Liver (tissue), 10 donors: ENCODE measurements at places on chromosomes 3 and 15.

DNA sequence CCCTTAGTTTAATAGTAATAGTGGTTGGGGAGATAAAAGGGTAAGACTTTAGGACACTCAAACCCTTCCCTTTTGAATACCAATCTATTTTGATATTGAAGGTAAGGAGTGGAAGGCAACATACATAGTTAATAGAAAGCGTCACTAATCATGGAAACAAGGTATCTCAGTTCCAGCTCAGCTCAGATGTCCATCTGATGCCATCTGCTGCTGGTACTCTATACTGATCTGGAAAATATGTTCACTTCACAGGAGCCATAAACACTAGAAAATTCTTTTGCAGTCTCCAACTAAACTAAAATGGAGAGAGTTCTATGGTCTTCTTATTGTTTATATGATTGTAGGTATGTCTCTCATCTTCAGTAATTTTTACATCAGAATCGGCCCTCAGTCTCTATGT is 1777.1 kb downstream of the OTOL1 start:
- DNase-seq: no peak
- no peaks in the 10 kb centered on the region for H3K36me3 ChIP-seq
- H3K27ac ChIP-seq: no peak overlapping the region
- H3K27me3 ChIP-seq: no peaks in the 10 kb centered on the region
- H3K4me1 ChIP-seq: no peaks in the 10 kb centered on the region
- H3K4me3 ChIP-seq: no peak overlapping the region

DNA sequence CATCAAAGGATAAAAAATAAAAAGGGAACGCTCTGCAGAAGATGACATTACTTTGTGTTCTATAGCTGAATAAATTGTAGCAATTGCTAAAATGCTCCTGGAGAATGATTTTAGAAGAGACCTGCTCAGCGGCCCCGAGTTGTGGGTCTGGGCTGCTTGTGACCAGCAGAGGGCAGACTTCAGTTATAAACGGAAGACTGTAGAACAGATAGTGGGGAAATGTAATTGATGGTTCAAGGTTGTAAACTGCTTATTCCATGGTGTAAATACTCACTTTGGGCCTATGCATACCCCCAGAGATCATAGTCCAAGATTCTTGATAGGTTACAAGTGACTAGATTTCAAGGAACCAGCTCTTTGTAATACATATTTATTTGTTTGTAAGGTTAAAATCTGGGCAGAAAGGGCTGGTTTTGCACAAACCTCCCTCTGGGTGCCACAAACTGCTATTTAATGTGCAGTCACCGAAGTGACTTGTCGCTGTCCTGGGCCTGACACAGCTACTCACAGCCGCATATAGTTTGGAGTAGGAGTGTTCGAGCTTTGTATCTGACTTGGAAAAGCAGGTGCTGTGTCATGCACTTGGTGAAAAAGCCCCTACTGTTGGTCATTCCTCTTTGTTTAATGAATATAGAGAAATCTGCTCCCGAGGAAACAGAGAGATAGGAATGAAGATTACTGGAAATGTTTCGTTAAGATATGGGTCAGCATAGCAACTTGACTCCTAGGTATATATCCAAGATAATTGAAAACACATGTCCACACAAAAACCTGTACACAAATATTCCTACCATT is 34.7 kb upstream of the NDUFB4 start:
- H3K27ac ChIP-seq: no peak overlapping the region
- H3K27me3 ChIP-seq: no peaks in the 10 kb centered on the region
- no peak overlapping the region for H3K4me3 ChIP-seq
- no peaks in the 10 kb centered on the region for H3K36me3 ChIP-seq
- peak; percentile 60 for DNase-seq
- peaks cover 31% of the 10 kb centered on the region for H3K4me1 ChIP-seq

- no peak overlapping the region for H3K27ac ChIP-seq
- H3K27me3 ChIP-seq: no peaks in the 10 kb centered on the region
- no peaks in the 10 kb centered on the region for H3K4me1 ChIP-seq
- H3K4me3 ChIP-seq: no peak overlapping the region
- H3K36me3 ChIP-seq: no peaks in the 10 kb centered on the region
These were observed 99.1 kb upstream of the SLC6A11 start for GRCh38 chr3:10716964-10717363.

GRCh38 chr3:128222796-128223385 is 69.6 kb downstream of the EEFSEC start:
- H3K36me3 ChIP-seq: no peaks in the 10 kb centered on the region
- H3K27me3 ChIP-seq: no peaks in the 10 kb centered on the region
- no peak overlapping the region for H3K27ac ChIP-seq
- no peaks in the 10 kb centered on the region for H3K4me1 ChIP-seq
- no peak overlapping the region for H3K4me3 ChIP-seq

DNA sequence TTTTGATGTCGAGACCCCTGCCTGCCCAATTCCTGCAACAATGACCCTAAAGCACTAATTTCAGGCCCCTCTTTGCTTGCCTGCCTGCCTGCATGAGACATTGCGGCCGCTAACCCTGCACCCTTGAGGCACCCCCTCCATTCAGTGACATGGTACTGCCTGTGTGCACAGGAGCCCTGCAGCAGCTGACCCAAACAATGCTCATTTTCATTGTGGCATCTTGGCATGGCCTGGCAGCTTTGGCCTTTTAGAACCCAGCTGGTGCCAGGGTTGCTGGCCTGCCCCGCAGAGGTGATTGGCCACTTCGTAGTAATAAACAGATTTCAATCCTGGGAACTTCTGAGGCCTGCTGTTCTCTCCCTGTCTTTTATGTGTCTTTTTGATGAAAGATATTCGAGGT is 33.8 kb downstream of the SLCO3A1 start:
- no peaks in the 10 kb centered on the region for H3K4me1 ChIP-seq
- H3K36me3 ChIP-seq: no peaks in the 10 kb centered on the region
- H3K27me3 ChIP-seq: no peaks in the 10 kb centered on the region
- no peak overlapping the region for H3K4me3 ChIP-seq
- no peak for DNase-seq

GRCh38 chr3:114624047-114624445 is 330.2 kb downstream of the TIGIT start:
- no peaks in the 10 kb centered on the region for H3K36me3 ChIP-seq
- H3K4me1 ChIP-seq: no peaks in the 10 kb centered on the region
- DNase-seq: no peak
- H3K4me3 ChIP-seq: no peak overlapping the region
- H3K27me3 ChIP-seq: no peaks in the 10 kb centered on the region

GRCh38 chr3:5466065-5466464 is 278.6 kb downstream of the EDEM1 start:
- H3K27me3 ChIP-seq: no peaks in the 10 kb centered on the region
- DNase-seq: no peak
- H3K4me1 ChIP-seq: no peaks in the 10 kb centered on the region
- H3K27ac ChIP-seq: no peak overlapping the region
- H3K36me3 ChIP-seq: no peaks in the 10 kb centered on the region
- H3K4me3 ChIP-seq: no peak overlapping the region

DNA sequence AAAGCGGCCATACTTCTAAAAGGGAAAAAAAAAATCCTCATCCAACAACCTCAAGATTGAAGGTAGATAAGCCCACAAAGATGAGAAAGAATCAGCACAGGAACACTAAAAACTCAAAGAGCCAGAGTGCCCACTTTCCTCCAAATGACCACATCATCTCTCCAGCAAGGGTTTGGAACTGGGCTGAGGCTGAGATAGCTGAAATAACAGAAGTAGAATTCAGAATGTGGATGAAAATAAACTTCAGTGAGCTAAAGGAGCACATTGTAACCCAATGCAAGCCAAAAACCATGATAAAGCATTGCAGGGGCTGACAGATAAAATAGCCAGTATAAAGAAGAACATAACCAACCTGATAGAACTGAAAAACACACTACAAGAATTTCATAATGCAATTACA is 158.7 kb upstream of the UBE2E2 start:
- H3K36me3 ChIP-seq: no peaks in the 10 kb centered on the region
- H3K4me1 ChIP-seq: no peaks in the 10 kb centered on the region
- H3K27ac ChIP-seq: no peak overlapping the region
- H3K27me3 ChIP-seq: no peaks in the 10 kb centered on the region
- H3K4me3 ChIP-seq: no peak overlapping the region
- no peak for DNase-seq

- no peaks in the 10 kb centered on the region for H3K27me3 ChIP-seq
- peaks cover 4% of the 10 kb centered on the region for H3K4me1 ChIP-seq
- H3K27ac ChIP-seq: no peak overlapping the region
These were observed 20.9 kb downstream of the PTPRG start for GRCh38 chr3:61582287-61582686.

- no peaks in the 10 kb centered on the region for H3K36me3 ChIP-seq
- DNase-seq: peak; percentile 70
- no peaks in the 10 kb centered on the region for H3K4me1 ChIP-seq
- no peak overlapping the region for H3K27ac ChIP-seq
- no peaks in the 10 kb centered on the region for H3K27me3 ChIP-seq
- no peak overlapping the region for H3K4me3 ChIP-seq
These were observed 28.8 kb upstream of the UBL7 start for GRCh38 chr15:74489518-74490338.

GRCh38 chr3:113431811-113432210 is 9.5 kb downstream of the CFAP44 start:
- H3K27me3 ChIP-seq: no peaks in the 10 kb centered on the region
- no peaks in the 10 kb centered on the region for H3K4me1 ChIP-seq
- H3K4me3 ChIP-seq: no peak overlapping the region
- DNase-seq: no peak

DNA sequence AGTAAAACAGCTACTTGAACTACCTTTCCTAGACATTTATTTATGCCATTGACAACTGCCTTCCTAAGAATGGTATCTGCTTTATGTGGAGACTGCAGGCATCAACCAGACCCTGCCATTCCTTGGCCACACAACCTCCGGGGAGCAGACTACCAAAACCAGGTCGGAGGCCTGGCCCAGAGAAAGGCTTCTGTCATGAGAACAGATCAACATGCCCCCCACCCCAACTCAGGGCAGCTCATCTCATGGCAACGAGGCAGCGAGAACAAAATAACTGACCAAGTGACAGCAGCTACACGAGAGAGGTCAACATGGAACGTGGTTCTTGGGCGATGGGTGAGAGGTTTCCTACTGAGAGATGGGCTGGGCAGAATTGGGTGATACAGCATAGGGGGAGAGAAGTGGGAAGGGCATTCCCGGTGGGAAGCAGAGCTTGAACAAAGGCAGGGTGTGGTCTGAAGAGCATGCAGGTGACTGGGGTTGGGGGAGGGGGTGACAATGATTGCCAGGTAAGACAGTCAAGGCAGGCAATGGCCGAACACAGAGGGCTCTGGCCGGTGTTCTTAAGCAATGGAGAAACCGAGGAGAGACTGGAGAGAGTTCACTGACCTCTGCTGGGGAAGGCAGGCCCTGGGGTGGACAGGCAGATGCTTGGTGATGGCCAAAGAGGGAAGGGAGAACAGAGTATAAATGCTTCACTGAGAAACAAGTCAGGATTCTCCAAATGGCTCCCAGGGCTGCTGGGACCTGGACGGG is 33.9 kb downstream of the CCDC12 start:
- H3K4me3 ChIP-seq: no peak overlapping the region
- H3K36me3 ChIP-seq: peaks cover 4% of the 10 kb centered on the region
- H3K27ac ChIP-seq: peak overlapping the region; percentile 42
- no peaks in the 10 kb centered on the region for H3K27me3 ChIP-seq
- DNase-seq: no peak
- H3K4me1 ChIP-seq: peaks cover 46% of the 10 kb centered on the region

DNA sequence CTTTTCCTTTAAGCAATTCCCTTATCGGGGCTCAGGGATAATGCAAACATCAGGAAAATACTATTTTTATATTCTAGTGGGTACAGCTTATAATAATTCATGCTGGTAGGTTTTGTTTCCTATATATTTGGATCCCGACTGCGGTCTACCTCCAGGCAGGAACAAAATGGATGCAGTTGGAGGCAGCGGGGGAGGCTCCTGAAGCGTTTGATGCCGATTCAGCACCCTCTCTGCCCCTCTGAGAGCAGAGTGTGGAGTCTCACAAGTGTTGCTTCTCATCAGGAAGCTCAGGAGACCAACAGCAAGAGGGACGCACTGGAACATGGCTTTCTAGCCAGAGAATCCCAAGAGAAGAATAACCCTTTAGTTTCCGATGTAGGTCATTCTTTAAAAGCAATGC is 104.9 kb downstream of the RORA start:
- no peak overlapping the region for H3K27ac ChIP-seq
- no peak overlapping the region for H3K4me3 ChIP-seq
- no peaks in the 10 kb centered on the region for H3K27me3 ChIP-seq
- no peak for DNase-seq

DNA sequence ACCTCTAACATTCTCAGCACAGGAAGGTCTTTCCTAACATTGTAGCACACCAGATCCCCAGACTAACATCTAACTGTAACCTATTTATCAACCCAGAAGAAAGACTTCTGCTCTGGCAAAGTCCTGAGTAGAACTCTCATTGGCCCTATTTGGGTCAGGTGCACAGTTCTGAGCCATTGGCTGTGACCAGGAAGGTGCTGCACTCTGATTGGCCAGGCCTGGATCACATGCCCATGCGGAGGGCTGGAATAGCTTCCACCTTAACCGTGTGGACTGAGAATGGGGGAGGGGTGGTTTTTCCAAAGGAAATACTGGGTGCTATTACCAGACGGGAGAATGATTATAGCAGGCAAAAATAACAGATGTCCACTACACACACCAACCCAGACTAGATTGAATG is 11.5 kb downstream of the FEZF2 start:
- DNase-seq: no peak
- no peaks in the 10 kb centered on the region for H3K36me3 ChIP-seq
- no peak overlapping the region for H3K27ac ChIP-seq
- peaks cover 3% of the 10 kb centered on the region for H3K27me3 ChIP-seq

DNA sequence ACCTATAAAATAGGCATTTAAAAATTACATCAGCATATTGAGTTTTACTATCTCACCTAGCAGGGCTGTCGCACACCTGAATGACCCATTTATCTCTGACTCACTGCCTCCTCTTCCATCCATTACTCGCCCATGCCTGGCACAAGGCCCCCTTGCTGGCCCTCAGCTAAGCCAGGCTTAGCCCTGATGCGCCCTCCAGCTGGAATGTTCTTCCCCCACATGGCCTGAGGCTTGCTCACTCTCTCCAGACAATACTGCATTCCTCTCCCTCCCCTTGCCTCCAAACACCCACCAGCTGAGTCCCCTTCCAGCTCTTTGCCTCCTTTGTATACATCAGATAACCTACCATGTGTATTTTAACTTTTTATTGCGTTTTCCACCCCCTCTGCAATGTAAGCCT is 7.2 kb downstream of the SH3BP5 start:
- no peaks in the 10 kb centered on the region for H3K27me3 ChIP-seq
- no peak overlapping the region for H3K4me3 ChIP-seq
- no peak for DNase-seq
- H3K36me3 ChIP-seq: no peaks in the 10 kb centered on the region
- H3K27ac ChIP-seq: peak overlapping the region; percentile 78
- H3K4me1 ChIP-seq: peaks cover 80% of the 10 kb centered on the region

- no peak overlapping the region for H3K27ac ChIP-seq
- no peaks in the 10 kb centered on the region for H3K4me1 ChIP-seq
- H3K4me3 ChIP-seq: no peak overlapping the region
These were observed 88.4 kb upstream of the RAP2B start for GRCh38 chr3:153073636-153074035.

DNA sequence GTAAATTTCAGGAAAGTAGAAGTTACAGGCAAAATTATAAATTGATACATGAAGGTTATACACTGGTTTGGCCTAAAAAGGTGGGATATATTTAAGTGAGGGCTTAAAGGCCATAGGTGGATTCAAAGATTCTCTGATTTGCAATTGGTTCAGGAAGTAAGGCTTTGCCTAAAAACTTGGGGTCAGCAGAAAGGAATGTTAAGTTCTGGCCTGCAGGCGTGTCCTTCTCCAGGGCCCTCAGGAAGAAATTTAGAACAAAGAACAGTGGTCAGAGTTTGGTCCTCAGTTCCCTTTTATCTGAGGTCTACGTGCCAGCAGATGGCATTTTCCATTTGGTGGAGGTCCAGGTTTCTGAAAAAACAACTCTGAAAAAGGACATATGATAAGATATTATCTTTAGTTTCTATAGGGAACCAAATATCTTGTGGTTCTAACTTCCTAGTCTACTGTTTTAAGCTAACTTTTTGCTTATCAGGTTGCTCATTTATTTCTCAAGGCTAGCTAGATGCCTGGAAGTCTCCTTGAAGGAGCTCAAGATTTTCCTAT is 40.5 kb downstream of the SCN11A start:
- H3K4me3 ChIP-seq: no peak overlapping the region
- DNase-seq: no peak
- H3K27me3 ChIP-seq: no peaks in the 10 kb centered on the region
